ENCODE measurements at places on chromosomes 4 and X. TPM values are rescaled to one million over a fixed set of nuclear protein-coding genes. Genes with fewer than 3 reads are reported as not detected.

DIPK2B gene
- 3.7 TPM for total RNA-seq

FAM120C gene
- total RNA-seq, result 3.4 TPM

DNA sequence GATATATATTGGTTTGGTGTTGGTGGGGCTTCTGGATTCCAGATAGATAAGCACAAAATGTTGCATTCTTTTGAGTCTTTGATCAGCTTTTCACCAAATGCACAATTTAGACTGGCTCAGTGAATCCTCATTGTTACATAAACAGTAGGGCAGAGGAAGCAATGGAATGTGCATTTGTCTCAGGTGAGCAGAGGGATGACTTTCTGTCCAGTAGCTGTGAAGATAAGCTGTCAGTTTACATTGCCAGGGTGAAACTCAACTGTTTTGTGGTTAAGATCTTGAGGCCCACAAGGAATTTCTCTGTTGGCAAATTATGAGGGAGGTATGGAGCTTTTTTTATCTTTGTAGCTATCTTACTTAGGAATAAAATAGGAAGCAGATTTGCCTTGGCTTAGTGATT, 168.0 kb downstream of the GALNTL6 start:
- DNase-seq, result no peak
- no peaks in the 10 kb centered on the region for H3K4me1 ChIP-seq
- no peak overlapping the region for H3K4me3 ChIP-seq
- no peaks in the 10 kb centered on the region for H3K36me3 ChIP-seq

- peak overlapping the region; percentile 71 for H3K27ac ChIP-seq
- no peak overlapping the region for H3K4me3 ChIP-seq
- no peaks in the 10 kb centered on the region for H3K27me3 ChIP-seq
- no peaks in the 10 kb centered on the region for H3K36me3 ChIP-seq
- no peaks in the 10 kb centered on the region for H3K4me1 ChIP-seq
These were observed 536 bp downstream of the UGT2B7 start for GRCh38 chr4:69096810-69097209.

DNA sequence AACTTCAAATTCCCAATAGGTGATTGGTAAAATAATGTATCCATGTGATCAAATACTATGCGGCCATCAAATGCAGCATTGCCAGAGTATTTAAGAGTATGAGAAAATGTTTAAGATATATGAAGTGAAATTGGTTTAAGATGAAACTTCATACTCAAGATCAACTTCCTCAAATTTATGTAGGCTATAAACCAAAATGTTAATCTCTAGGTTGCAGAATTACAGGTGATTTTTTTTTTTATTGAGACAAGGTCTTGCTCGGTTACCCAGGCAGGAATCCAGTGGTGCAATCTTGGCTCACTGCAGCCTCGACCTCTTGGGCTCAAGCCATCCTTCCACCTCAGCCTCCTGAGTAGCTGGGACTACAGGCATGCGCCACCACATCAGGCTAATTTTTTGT, 25.3 kb downstream of the ACSL4 start:
- H3K27ac ChIP-seq, result no peak overlapping the region
- no peaks in the 10 kb centered on the region for H3K36me3 ChIP-seq
- no peaks in the 10 kb centered on the region for H3K27me3 ChIP-seq
- DNase-seq, result no peak
- H3K4me1 ChIP-seq, result no peaks in the 10 kb centered on the region

DNA sequence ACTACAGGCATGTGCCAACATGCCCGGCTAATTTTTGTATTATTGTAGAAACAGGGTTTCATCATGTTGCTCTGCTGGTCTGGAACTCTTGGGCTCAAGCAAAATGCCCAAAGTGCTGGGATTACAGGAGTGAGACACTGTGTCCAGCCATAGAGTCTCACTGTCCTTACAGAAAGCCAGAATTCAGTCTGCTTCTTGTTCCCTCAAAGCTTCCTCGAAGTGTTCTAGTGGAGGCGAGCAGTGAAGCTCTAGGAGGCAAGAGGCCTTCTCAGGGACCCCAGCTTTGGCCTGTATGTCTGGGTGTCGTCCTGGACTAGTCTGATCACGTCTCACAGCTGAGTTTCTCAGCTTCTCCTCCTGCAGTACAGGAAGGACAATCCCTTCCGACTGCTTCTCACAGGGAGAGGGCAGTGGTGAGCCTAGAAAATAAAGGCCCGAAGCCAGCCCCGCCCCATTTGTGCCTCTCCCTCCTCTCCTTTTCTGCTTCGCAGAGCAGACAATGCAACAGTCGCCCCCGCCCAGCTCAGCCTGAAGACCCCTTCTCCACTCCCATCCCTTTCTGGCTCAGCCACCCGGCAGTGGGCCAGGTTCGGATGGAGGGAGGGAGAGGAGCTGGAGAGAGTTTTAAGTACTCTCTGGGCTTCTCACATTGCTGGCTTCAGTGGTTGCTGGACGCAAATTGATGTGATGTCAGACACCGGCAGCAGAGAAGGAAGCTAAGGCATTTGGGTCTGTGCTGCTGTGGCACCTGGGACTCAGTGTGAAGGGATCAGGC, 11.1 kb upstream of the FAM3A start:
- H3K4me3 ChIP-seq, result no peak overlapping the region
- no peaks in the 10 kb centered on the region for H3K36me3 ChIP-seq
- H3K4me1 ChIP-seq, result peaks cover 3% of the 10 kb centered on the region
- peak; percentile 84 for DNase-seq

- H3K27ac ChIP-seq, result no peak overlapping the region
- no peaks in the 10 kb centered on the region for H3K27me3 ChIP-seq
- no peak for DNase-seq
- no peak overlapping the region for H3K4me3 ChIP-seq
- H3K36me3 ChIP-seq, result no peaks in the 10 kb centered on the region
These were observed 26.7 kb downstream of the DTHD1 start for GRCh38 chr4:36308150-36308549.

DNA sequence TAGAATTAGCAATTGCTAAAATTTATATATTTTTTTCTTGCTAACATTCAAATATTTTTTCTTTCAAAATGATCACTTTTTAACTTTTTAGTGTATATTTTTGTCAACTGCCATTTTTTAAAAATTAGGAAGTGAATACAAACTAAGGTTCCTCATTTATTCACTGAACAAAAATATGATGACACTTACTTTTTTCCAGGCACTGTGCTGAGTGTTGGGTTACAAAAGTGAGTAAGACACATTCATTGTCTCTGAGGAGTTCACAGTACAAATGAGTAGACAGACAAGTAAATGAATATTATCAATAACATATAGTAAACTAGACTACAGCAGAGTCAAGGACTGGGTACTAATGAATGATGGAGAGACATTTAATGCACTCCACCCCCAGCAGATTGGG, 543.5 kb downstream of the PDHA2 start:
- H3K27ac ChIP-seq, result no peak overlapping the region
- no peak overlapping the region for H3K4me3 ChIP-seq
- no peaks in the 10 kb centered on the region for H3K4me1 ChIP-seq
- no peaks in the 10 kb centered on the region for H3K27me3 ChIP-seq

DNA sequence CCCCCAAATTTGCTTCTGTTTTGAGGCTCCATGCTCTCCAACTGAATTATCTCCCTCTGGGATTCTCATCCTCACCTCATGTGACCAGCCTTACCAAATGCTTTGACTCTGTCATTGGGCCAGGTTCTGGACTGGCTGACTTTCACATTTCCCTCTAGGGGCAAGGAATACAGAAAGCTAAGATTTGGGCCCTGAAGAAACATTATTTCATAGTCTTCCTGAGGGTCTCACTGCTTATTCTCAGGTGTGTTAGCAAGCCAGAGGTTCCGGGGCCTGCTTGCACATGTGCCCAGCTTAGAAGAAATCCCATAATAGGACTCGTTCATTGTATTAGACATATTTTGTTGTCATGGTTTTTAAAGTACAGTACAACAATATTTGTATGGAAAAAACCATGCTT, 62.6 kb upstream of the TEX13D start:
- H3K36me3 ChIP-seq, result no peaks in the 10 kb centered on the region
- H3K4me3 ChIP-seq, result no peak overlapping the region
- peak overlapping the region; percentile 20 for H3K27ac ChIP-seq
- DNase-seq, result no peak

GRCh38 chr4:38691251-38692008, 27.4 kb downstream of the KLF3 start:
- peaks cover 54% of the 10 kb centered on the region for H3K4me1 ChIP-seq
- peaks cover 52% of the 10 kb centered on the region for H3K36me3 ChIP-seq
- no peak for DNase-seq
- H3K4me3 ChIP-seq, result no peak overlapping the region
- H3K27me3 ChIP-seq, result no peaks in the 10 kb centered on the region

DNA sequence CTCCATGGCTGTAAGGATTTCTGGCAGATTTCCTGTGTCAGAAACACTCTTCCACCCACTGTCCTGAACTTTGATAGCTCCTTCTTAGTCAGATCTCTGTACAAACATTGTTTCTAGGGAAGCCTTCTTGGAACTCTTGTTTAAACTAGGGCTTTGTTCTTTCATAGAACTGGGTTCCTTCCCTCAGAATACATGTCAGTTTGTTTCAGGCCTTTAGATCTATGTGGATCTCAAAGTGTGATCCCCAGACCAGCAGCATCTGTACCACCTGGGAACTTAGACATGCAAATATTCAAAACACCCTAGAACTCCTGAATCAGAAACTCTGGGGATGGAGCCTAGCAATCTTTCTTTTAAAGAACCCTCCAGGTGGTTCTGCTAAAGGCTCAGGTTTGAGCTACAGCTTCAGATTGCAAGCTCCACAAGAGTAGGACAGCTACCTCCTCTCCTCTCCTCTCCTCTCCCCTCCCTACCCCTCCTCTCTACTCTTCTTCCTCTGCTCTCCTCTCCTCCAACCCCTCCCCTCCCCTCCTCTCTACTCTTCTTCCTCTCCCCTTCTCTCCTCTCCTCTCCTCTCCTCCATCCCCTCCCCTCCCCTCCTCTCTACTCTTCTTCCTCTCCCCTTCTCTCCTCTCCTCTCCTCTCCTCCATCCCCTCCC, 12.7 kb downstream of the RASSF6 start:
- H3K36me3 ChIP-seq, result no peaks in the 10 kb centered on the region
- no peaks in the 10 kb centered on the region for H3K27me3 ChIP-seq
- H3K4me1 ChIP-seq, result peaks cover 62% of the 10 kb centered on the region
- no peak for DNase-seq
- peak overlapping the region; percentile 80 for H3K27ac ChIP-seq

GRCh38 chr4:158176776-158177175, 4.0 kb upstream of the GASK1B start:
- H3K27ac ChIP-seq, result no peak overlapping the region
- H3K4me3 ChIP-seq, result no peak overlapping the region
- DNase-seq, result no peak
- H3K27me3 ChIP-seq, result no peaks in the 10 kb centered on the region
- peaks cover 13% of the 10 kb centered on the region for H3K4me1 ChIP-seq

DNA sequence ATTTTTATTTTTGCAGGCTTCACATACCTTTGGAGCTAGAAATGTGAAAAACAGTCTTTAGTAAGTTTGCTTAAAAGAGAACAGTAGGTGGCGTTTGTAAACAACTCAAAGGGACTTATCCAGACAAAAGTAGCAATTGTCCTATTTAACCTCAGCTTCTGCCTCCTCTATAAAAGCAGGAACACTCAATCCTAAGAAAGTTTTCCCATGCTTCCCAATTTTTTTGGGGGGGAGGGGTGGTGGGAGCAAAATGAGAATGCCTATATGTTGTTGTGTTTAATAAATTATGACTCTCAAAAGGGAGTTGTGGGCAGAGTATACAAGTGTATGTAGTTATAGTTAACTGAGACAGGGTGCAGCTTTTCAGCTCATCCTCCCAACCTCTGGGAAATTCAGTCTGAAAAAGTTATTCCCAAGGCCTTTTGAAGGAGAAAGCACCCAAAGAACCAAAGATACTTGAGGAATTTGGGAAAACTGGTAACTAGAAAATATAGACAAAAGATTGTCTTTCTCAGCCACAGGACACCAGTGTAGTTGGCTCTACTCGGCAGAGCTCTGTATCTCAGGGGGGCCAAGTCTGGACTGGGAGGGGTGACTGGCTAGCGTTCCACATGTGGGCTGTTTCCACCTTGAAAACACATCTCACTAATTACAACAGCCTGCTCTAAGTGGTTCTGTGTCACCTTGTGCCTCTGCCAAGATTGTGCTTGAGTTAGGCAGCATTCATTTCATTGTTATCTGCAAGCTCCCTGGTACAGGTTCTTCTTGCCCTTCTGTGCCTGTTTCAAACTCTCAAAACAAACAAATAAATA, 2.8 kb downstream of the SFRP2 start:
- no peak overlapping the region for H3K4me3 ChIP-seq
- H3K4me1 ChIP-seq, result peaks cover 20% of the 10 kb centered on the region
- H3K36me3 ChIP-seq, result no peaks in the 10 kb centered on the region
- H3K27ac ChIP-seq, result no peak overlapping the region

DNA sequence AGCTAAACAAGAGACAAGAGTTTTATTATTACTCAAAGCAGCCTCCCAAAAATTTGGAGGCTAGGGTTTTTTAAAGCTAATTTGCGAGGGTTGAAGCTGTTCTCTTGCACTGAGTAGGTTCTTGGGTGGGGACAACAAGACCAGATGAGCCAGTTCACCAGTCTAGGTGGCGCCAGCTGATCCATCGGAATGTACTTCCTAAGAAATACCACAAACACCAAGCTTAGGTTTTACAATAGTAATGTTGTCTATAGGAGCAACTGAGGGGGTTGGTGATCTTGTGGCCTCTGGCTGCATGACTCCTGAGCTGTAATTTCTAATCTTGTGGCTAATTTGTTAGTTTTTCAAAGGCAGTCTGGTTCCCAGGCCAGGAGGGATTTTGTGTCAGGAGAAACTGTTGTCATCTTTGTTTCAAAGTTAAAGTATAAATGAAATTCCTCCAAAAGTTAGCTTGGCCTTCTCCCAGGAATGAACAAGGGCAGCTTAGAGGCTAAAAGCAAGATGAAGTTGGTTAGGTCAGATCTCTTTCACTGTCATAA, 130.6 kb downstream of the SLC7A11 start:
- H3K27ac ChIP-seq, result no peak overlapping the region
- H3K4me3 ChIP-seq, result no peak overlapping the region
- H3K36me3 ChIP-seq, result no peaks in the 10 kb centered on the region
- H3K4me1 ChIP-seq, result no peaks in the 10 kb centered on the region

DNA sequence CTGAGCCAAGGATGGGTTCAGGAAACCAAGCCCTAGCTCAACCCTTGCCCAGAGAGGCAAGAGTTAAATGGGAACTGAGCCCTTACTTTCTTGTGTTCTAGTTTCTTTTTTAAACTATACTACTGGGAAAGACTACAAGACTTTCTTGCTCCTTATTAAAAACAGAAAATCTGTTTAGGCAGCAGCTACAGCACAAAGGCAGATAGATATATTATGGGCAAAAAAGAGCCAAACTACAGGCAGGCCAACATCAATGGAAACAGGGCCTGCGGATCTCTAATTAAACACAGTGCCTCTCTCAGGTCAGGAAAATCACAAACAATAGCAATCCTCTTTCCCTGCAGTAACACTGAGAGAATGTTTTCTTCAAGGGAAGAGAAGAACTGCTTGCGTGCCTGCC, 226.0 kb downstream of the LDB2 start:
- H3K27ac ChIP-seq, result no peak overlapping the region
- no peaks in the 10 kb centered on the region for H3K27me3 ChIP-seq
- H3K4me3 ChIP-seq, result no peak overlapping the region
- no peaks in the 10 kb centered on the region for H3K4me1 ChIP-seq
- H3K36me3 ChIP-seq, result no peaks in the 10 kb centered on the region

GRCh38 chr4:6408263-6408662, 64.2 kb downstream of the PPP2R2C start:
- H3K4me3 ChIP-seq, result no peak overlapping the region
- no peak overlapping the region for H3K27ac ChIP-seq
- H3K36me3 ChIP-seq, result no peaks in the 10 kb centered on the region
- H3K27me3 ChIP-seq, result peaks cover 27% of the 10 kb centered on the region
- no peaks in the 10 kb centered on the region for H3K4me1 ChIP-seq
